ENCODE measurements at places on chromosomes 7 and 10.

- no peak for DNase-seq
These were observed 145.7 kb upstream of the SH2B2 start for GRCh38 chr7:102140952-102141370.

GRCh38 chr7:28986028-28986764 lies 28.1 kb upstream of the TRIL start:
- no peak for DNase-seq

DNA sequence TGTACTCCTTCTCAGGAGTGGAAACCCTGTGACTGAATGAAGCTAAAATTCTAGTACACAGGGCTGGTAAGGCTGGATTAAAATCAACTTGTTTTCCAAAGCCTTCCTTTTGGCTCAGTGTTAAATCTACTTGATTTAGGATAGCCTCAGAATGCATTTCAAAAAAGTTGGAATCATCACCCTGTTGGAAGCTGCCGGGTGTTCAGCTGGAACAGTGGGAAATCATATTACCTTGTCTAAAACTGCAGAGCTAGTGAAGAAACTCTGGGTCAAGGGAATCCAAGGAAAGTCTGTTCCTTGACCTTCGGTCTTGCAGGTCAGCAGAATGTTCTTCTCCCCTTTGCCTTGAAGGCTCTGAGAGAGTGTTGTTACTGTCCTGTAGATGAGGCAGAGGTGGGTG lies 252.1 kb upstream of the INHBA start:
- DNase-seq: no peak

DNA sequence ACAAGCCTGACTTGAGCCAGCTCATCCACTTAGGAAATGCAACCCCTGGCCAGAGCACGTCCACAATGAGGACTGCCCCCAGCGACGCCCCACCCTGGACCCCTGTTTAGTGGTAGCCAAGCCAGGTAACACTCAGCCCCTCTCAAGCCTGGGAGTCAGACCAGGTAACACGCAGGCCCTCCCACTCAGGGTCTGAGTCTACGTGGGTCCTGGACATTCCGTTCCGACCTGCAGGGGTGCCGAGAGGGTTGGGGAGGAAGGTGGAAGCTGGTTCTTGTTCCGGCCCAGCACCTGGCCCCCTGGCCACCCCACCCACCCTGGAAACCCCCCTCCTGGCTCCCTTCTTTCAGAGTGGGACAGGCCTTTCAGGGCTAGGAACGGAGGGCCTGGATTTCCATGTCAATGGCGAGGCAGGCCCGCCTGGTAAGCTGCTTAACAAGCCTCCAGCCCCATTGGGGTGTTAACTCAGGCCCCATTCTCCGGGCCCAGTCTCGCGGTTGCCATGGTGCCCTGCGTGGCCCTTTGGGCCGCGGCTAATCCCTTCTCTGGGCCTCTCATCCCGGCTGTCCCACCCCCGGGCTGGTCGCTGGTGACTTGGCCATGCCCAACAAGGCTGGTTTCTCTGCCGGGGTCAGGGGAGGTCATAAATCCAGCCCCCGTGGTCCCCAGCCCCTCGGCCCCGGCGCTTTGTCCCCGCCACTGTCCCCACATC lies 19.7 kb upstream of the LFNG start:
- DNase-seq: no peak

DNA sequence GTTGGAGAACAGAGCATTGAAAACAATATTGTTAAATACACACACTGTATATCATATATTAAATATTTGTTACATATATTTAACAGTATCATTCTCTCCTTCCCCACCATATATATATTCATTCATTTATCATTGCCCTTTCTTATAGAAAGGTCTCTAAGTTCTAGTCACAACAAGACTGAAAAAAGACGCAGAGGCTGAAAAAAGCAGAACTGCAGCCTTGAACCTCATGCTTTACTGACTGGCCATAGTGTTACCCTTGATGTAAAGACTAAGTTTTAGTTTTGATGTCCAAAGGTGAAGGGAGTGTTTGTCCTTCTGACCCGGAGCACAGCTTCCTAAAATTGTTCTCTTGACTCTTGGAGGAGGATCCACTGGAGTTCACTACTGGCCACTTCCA lies 247.9 kb downstream of the PTEN start:
- no peak for DNase-seq

- DNase-seq: no peak
These were observed 181.4 kb downstream of the ARID5B start for GRCh38 chr10:62082729-62083411.

GRCh38 chr10:14415676-14416307 lies 85.1 kb upstream of the FRMD4A start:
- no peak for DNase-seq

GRCh38 chr10:4718544-4718943 lies 107.5 kb upstream of the AKR1E2 start:
- DNase-seq: no peak
